ENCODE measurements at places on chromosomes 5 and 9.

- no peak for DNase-seq
These were observed 2.8 kb upstream of the DUSP1 start for GRCh38 chr5:172773481-172774469.

DNA sequence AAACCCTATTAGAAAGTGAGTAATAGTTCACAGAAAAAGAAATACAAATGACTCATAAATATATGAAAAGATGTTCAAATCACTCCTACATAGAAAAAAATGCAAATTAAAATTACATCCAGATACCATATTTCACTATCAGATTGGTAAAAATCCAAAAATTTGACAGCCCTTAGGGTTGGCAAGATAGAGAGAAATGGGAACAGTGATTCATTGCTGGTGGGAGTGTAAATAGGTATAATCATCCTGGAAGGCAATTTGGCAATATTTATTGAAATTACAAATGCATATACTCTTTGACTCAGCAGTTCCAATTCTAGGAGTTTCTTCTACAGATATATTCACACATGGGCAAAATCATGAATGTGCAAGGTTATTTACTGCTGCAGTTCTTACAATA lies 273.5 kb downstream of the NR2F1-AS1 start:
- DNase-seq = no peak

GRCh38 chr5:90434116-90434714 lies 24.7 kb upstream of the CETN3 start:
- DNase-seq = no peak

DNA sequence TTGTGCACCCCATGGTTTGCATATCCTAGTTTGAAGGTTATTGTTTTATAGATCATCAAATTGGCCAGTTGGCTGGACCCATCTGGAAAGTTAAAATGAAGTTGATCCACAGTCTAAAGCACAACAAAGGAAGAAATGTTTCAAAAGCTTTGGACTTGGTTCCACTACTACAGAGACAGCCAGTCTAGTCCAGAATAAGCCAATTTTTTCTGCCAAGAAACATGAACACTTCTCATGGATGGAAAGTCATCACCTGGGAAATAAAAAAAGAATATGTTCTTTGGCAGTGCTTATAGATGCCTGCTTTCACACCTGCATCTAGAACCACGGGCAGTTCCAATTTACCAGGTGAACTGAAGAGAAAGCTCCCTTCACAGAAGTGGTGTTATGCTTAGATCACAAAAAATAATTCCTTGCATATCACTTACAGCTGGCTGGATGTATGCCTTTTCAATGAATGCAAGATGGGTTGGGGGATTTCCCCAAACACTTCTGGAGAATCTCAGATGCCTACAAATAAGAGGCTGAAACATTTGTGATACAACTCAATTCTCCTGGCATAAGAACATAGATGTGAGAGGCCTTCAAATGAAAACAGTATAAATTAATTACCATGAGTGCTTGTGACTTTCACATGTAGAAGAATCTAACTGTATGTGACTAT lies 26.9 kb downstream of the C9 start:
- DNase-seq = no peak

DNA sequence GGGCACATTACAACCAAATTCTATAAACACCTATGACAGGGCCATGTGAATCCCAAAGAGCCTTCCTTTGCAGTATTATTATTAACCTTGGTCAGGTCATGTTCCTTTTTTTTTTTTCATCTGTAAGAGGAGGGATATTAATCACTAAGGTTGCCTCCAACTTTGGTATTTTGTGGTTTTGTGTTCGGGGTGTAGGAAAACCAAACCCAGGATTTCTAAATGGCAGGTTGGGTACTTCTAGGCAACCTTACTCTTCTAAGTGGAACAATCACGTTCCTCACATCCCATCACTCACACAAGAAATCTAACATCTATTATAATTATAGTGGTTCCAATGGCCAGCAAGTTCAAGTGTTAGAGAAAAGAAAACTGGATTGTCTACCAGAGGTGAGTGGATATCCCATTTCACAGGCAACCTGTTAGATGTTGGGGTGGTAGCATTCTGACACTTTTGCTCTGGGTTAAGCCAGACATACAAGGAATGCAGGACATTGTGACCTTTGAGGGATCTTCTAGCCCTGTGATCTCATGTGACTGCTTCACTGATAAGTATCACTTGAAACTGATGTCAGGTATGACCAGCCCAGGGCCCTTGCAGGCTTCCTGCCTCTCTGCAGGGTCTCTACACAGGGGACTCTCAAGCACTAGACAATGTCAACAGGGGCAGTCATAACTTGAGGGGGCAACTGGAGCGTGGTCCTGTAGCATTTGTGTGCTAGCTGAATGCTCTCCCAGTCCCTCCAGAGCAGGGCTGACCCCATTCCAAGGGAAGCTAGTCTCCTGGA lies 126.2 kb upstream of the VLDLR start:
- DNase-seq = no peak

- DNase-seq = no peak
These were observed 4.5 kb downstream of the CAMSAP1 start for GRCh38 chr9:135902655-135903357.

DNA sequence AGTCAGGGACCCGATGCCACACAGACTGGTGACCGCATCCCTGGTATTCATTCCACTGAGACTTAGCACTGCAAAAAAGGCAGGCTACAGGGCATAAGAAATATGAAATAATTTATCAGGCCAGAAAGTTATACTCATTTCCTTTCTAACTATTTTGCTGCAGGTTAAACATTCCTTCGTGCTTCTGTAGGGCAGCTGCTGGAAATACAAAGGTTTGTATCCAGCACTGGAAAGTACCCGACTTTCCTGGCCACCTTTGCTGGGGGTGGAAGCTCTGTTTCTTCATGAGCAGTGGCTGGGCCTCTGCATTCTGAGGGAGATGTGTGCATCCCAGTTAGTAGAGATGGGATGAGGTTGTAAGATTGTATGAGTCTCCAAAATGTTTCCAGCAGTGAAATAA lies 478.6 kb upstream of the WWC1 start:
- DNase-seq = no peak

GRCh38 chr5:82354543-82354942 lies 76.4 kb upstream of the RPS23 start:
- DNase-seq = no peak

DNA sequence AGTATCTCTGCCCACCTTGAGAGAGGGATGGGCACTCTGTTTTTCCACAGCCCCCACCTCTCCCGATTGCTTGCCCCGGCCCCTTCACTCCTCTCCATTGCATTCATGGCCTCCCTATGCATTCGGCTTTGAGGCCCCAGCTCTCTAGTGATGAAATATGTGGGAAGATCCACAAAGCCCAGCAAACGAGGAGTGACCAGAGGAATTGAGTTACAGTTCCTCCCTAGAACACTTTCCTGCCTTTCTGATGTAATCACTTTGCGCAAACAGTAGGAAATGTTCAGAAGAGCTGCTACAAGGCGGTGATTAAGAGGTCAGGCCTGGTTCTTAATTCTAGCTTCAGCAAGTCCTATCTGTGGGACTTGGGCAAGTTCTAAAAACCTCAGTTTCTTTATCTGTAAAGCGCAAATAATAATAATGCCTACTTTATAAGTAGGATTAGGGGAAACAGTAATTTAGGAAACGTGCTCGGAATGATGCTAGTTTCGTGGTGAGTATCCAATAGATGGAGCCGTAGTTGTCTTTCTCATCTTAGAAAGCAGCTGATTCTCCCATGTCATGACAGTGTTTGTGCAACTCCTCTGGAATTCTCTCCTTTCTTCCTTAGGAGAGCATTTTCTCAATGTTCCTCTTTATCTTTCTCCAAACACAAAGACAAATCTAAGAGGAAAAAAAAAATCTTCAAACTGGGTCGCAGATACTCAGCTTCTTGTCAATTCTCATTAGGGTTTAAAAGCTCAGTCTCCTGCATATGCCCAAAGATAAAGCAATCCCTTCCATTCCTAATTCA lies 99.5 kb upstream of the MSX2 start:
- DNase-seq = no peak

DNA sequence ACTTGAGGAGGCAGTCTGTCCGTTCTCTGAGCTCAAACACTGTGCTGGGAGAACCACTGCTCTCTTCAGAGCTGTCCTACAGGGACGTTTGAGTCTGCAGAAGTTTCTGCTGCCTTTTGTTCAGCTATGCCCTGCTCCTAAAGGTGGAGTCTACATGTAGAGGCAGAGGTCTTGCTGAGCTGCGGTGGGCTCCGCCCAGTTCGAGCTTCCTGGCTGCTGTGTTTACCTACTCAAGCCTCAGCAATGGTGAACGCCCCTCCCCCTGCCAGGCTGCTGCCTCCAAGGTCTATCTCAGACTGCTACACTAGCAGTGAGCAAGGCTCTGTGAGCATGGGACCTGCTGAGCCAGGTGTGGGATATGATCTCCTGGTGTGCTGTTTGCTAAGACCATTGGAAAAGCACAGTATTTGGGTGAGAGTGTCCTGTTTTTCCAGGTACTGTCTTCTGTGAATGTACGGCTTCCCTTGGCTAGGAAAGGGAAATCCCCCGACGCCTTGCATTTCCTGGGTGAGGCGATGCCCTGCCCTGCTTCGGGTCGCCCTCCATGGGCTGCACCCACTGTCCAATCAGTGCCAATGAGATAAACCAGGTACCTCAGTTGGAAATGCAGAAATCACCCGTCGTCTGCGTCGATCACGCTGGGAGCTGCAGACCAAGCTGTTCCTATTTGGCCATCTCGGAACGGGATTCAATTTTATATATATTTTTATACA lies 58.5 kb downstream of the CNTRL start:
- no peak for DNase-seq

DNA sequence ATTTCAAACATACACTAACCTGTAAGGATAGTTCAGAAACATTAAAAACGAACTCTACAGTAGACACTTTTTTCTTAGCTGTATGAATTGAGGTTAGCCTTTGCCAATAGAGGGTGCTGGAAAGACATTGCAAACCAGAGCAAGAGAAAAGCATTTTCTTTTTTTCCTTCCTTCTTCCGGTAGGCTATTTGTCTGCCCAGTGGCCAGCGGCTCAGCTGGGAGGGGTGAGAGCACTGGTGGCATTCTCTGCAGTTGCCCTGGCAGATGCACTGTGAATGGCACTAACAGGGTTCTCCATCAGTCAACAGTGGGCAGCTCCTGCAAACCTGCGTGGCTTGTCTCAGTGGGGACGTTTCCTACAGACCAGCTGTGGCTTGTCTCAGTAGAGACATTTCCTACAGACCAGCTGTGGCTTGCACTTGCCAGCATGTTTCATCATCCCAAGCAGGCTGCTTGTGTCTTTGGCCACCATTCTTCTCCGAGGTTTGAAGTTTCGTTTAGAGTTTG lies 984.5 kb upstream of the CDH18 start:
- DNase-seq = peak; percentile 8

GRCh38 chr5:93621327-93621798 lies 38.3 kb downstream of the NR2F1 start:
- no peak for DNase-seq

DNA sequence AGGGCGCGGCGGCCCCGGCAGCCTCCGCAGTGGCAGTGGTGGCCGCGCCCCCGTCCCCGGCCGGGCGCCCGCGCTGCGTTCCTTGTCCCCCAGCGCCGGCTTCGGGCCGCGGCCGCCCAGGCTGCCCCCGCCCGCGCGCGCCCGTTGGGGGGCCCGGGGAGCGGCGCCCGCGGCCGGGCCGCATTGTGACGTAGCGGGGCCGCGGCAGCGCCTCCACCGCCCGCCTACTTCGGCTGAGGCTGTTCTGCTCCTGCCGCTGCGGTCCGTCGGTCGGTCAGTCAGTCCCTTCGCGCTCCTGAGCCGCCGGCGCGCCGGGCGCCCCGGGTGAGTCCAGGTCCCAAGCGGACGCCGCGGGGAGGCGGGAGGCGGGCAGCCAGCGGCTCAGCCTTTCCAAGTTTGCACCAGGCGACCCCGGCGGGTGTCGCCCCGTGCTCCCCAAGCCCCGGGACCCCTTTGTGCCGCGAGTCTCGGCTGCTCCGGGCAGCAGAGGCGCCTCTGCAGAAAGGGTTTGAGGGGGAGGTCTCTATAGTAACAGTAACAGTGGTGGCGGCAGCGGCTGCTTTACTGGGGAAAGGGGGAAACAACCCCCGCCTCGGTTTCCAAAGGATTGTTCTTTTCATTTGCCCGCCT lies at the start of gene SNCAIP:
Gene SNCAIP, plus strand, starts transcription at position 277 of the 630 bp plus-strand sequence. CDS start 78,898 bp downstream, outside the sequence.
- no peak for DNase-seq

DNA sequence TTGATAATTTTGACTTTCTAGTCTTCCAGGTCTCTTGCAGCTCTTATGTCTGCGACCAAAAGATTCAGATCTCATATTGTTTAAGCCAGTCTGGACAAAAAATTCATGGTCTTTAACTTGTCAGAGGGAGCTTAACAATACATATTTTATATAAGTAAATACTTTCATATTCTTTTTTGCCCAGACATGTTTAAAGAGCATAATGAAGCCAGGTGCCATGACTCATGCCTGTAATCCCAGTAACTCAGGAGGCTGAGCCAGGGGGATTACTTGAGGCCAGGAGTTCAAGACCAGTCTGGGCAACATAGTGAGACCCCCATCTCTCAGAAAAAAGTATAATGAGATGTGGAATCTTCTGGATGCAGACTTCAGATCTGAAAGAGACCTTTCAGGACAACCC lies 69.8 kb downstream of the JMY start:
- no peak for DNase-seq

DNA sequence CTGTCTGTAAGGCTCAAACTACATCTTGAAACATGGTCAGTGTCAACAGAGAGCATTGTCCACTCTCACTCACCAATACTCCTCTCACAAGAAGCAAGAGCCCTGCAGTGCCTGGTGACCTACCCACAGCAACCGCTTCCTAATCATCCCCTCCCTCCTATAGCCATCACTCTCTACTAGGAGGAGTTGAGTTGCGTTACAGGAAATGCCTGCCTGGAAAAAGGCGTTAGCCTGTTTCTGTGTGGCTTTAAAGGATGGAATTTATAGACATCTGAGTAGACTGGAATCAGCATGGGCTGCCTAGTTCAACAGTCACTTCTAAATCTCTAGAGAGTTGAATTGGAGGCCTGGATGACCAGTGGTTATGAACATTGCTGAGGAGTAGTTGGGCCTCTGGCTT lies 108.3 kb upstream of the FER start:
- DNase-seq = no peak

DNA sequence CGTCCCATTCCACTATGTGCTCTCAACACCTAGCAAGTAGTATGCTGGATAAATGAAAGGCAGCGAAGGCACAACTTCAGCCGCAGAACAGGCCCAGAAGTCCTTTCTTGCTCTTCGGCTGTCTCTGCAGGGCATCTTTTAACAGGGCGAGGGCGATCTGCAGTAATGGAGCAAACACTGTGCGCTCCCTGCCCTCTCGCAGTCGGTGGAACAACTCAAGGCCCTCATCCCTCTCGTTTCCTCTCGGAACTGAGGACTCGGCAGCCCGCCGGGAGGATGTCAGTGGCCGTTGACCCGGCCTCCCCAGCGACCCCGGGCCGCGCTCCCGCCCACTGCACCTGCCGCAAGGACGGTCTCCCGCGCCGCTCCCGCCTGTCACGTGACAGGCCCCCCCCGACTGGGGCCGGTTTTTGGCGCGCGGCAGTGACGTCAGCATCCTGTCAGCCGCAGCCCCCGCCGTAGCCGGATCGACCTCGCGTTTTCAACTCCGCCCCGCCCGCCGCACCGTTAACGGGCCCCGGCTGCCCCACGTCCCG lies 1.1 kb downstream of the ZNF367 start:
- no peak for DNase-seq

DNA sequence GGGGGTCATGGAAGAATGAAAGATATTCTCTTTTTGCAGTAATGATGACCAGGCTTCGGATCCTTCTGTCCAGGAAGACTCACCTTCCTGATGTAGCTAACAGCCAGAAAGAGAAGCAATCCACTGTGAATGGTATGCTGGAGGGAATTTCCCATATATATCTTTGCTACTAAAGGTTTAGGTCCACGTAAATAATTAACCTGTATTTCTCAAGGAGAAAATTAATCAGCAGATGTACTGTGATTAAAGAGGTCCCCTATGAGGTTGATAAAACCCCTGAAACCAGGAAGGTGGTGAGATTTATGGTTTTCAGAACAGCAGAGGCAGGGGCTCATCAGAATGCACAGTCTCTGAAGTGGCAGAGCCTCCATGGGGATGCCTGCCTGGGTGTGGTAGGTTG lies 11.4 kb upstream of the RAB3C start:
- DNase-seq = no peak

Data from HS-27A (cell line).